ENCODE measurements at places on chromosomes 1 and 21.
A peak's percentile ranks its signal among the peaks of the same experiment; 100 is the strongest.

DNA sequence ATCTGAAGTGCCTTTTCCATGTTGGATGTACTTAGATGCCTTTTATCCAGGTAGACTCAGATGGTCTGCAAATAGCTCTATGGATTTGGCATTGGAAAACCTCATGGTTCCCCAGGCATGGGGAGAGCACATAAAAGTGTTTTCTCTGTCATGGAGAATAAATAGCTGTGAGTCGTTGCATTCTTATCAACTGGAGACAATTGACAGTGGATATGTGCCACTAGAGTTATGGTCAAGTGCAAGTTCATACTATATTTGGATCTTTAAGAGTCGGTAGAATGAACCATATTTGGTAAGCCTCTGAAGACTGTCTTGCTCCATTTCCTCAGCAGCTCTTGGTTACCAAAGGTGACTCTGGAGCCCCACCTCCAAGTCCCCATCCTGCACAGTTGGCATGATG, 83.7 kb downstream of the ROR1 start:
- no peak for DNase-seq

DNA sequence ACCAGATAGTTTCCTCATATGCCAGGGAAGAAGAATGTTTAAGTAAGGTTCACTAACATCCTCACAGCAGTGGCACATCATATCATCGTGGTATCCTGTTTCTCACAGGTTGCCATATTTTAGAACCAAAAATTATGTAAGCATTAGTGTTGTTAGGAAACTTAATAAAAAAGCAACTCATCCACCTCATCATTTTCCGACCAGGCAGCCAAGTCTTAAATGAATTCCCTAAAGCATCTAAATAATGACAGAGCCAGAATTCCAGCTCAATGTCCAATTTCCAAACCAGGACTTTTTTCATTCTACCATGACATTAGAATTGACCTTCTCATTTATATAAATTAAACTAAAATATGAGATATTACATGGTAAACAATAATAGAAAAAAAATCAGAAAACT, 272.7 kb downstream of the NTNG1 start:
- DNase-seq: no peak

DNA sequence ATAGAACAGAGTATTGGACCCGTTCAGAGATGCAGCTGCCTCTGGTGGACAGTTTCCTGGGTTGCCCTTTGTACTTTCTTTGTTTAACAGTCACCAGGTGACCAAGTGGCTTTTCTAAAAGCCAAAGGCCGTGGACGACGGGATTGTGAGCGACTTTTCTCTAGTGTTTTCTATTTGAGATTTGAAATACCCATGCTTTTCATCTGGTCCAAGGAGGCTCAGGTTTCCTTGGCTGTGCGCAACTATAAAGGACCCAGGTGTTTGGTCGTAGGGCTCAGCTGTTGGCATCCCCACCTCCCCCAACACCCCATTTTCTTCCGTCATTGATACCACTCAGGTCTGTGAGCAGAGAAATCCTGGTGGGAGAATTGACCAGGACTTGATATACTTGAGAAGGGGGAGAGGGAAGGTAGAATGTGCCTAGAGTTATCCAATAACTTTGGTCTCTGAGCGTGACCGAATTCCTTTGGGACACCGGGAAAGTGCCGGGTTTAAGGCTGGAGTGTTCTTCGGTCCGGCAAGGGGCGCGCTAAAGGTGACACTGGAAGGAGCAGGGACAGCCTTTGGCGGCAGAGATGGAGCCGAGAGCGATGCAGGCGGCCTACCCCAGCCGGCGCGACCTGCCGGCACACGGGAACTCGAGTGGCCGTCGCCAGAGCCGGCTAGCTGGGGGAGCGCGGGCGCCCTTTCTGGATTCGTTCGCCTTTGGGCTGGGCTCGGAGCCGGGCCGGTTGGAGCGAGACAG, 83.4 kb upstream of the BMP8A start:
- no peak for DNase-seq

DNA sequence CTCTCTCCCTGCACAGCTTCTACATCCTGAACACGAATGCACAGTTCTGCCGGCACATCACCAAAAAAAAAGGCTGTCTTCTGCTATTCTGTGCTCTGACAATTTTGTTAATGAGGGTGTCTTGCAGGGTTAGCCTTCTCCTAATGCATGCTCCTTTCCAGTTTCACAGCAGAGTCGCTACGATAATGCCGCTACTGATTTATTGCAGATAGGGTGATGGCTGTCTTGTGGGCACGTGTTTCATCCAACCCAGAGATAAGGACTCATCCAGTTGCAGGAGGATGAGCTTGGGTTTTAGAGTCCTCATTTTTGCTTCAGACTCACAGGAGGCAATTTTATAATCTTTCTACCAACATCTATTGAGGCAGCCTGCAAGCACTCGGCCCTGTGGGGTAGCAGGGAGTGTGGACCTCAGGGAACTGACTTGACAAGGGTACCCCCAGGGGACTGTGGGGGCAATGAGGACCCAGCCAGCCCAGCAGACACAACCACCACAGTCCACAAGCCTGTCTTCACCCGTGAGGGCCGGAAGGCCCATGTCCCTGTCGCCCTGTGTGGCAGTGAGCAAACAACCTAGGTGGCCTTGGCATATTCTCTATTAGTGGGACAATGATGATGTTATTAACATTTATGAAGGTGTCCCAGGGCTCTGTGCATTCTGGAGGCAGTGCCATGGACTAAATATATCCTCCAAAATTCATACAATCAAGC, 15.4 kb upstream of the UTS2 start:
- DNase-seq: no peak

GRCh38 chr1:162327788-162328165, 48.9 kb downstream of the SPATA46 start:
- DNase-seq: no peak

DNA sequence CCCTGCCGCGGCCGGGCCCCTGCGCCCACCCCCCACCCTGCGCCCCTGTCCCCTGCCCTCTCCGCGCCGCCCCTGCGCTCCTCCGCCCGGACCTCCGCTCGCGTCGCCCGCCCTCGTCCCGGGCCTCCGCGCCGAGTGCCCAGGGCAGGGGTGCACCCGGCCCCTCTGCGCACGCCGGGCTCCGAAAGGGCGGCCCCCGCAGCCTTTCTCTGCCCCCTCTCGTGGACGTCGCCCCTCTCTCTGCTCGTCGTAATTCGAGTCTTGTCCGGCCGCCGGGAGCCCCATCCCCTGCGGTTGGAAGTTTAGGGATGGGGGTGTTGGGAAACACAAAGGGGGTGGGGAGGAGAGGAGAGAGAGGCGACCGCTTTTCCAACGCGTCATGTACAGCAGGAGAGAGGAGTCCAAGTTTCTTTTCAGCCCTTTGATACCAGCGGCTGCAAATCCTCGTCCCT, 407 bp downstream of the GALNT2 start:
- no peak for DNase-seq

- no peak for DNase-seq
Observed at GRCh38 chr1:230262867-230263567, 163.1 kb downstream of the PGBD5 start.

- no peak for DNase-seq
Observed at GRCh38 chr1:20609541-20609940, 20.6 kb downstream of the CDA start.

GRCh38 chr1:48704736-48705135, 72.0 kb downstream of the BEND5 start:
- no peak for DNase-seq

GRCh38 chr1:213327017-213327667, 276.1 kb downstream of the RPS6KC1 start:
- DNase-seq: peak; percentile 69

- DNase-seq: no peak
Observed at GRCh38 chr1:207807690-207808321, 56.0 kb downstream of the CD46 start.

- no peak for DNase-seq
Observed at GRCh38 chr1:247528812-247529474, 7.3 kb downstream of the OR2C3 start.

GRCh38 chr1:2633936-2634491, 1.2 kb upstream of the MMEL1 start:
- DNase-seq: no peak

DNA sequence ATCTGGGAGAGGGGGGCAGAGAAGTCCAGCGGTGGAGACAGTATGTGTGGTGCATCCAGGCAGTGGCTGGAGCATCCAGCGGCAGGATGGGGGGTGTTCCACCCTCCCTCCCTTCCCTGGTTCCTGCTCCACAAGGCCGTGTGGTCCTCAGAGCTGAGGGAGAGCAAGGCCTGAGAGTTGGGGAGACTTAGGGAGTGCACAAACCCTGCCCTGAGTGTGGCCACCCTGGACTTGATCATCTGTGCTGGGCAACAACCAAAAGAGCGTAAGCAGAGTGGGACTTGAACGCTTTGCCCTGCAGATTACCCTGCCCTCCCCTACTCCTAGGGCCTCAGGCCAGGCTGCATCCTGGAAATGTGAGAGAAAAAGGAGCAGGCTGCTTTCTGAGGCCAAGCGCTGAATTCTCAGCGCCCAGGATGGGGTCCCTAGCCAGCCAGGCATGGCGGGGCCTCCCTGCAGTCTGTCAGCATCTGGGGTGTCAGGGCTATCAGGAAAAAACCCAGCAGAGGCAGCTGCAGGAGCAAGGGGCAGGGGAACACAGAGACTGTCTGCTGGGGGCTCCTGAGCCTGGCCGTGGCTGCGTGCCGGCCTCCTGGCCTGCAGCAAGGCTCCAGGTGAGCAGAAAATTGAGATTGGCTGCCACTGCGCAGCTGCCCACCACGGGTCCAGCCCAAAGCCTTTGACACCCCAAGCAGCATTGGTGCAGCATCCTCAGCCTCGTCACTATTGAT, 266.2 kb downstream of the NPHP4 start:
- DNase-seq: no peak

DNA sequence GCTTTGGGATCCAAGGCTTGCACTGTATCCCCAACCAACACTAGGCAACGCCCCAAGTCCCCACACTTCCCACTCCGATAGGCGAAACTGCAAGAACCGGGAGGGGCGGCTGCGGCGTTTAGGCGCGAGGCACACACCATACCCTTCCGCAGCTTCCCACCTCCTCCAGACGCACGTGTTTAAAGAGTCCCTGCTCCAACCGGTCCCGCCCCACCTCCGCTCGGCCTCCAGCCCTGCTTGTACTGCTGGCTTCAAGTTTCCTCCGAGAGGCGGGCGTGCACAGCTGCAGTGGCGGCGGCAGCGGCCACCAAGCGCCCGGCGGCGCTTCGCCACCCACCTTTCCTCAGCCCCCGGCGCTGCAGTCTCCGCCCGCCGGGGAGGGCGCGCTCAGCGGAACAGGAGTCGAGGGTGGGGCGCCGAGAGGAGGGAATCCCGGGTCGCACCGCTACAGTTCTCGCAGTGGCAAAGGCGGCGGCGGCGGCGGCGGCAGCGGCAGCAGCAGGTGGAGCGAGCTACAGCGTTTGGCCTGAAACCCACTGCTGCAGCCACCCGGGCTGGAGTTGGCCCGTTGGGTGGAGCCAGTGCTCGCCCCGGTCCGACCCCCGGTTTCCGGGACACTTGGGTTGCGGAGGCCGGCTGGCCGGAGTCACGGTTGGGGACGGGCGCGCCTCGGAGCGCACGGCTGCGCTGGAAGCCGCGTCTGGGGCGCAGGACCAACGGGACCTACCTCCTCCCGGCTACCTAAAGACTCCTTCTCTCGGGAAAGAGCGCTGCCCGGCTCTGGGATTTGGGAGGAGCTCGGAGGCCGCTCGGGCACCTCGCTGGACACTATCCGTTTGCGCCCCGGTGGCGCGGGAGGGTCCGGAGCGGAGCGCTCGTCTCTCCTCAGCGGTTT, at the start of gene CNIH3:
CNIH3 (plus strand) TSS at position 457 of the 895 bp plus-strand sequence. CDS start 858 bp downstream, outside the sequence.
- DNase-seq: no peak

DNA sequence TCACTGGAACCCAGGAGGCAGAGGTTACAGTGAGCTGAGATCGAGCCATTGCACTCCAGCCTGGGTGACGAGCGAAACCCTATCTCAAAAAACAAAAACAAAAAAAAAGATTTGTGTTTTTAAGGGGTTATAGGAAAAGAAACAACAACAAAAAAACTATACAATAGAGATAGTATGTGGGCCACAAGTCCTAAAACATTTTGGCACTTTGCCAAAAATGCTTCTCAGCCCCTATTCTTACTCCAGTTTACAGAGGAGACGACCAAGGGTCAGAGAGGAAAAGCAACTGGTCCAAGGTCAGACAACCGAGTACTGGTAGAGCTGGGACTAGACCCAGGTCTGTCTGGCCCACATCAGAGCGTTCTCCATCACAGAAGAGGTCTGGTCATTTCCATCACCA, 3.0 kb downstream of the FBXO44 start:
- no peak for DNase-seq

DNA sequence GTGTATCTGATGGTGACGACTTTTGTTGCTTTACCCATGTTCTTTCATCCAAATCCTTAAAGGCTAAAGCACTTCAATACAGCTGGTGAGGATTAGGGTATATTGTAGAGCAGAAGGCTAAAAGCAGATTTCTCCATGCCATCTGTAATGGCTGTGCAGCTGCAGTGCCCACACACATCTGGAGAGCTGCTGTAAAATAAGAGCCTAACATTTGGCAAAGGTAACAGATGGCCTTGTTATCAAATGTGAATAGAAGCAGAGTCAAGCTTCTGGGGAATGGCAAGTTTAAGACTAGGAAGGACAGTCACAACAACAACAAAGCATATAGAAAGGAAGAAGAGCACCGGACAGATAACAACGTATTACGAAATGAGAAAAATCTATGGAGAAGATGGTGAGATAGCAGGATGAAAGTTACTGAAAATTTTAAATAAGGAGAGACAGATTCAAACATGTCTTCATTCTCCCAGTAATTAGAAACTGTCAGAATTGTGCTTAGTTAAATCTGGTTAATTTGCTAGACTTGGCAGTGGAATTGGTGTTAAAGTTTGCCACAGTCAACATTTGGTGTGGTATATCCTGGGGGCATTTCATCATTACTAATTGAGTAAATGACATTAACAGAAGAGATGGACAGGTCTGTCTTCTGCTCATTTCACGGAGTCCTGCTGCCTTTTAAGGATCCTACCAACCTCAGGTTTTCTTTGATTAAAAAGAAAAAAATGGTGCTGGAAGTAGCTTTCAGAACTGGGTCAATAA, 1093.2 kb downstream of the ADGRL2 start:
- no peak for DNase-seq

GRCh38 chr1:179601093-179601492, 9.5 kb downstream of the TDRD5 start:
- DNase-seq: no peak

DNA sequence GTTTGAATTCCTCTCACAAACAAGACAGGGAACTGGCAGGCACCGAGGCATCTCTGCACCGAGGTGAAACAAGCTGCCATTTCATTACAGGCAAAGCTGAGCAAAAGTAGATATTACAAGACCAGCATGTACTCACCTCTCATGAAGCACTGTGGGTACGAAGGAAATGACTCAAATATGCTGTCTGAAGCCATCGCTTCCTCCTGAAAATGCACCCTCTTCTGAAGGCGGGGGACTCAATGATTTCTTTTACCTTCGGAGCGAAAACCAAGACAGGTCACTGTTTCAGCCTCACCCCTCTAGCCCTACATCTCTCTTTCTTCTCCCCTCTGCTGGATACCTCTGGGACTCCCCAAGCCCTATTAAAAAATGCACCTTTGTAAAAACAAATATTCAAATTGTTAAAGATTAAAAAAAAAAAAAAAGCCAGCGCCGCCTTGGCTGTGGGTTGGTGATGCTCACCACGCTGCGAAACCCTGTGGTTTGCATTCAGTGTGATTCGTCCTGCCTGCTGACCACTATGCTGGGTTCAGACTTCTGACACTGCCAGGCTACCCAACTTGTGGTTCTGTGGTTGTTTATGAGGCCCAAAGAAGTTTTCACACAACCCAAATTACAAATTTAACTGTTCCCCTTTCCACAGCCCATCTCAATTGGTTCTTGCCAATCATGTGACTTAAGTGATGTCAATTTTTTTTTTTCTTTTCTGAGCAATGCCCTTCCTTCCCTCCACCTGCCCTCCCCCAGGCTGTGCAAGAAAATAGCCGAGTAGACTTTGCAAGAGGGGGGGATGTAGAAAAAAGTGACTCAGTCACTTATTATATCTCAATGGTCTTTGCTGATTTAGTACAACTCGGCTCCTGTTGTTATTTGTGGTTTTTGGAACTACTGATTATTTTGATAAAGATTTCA, at the start of gene RUNX1:
RUNX1 (minus strand) TSS at position 597 of the 912 bp plus-strand sequence.
- DNase-seq: no peak
